ENCODE measurements at places on chromosomes 11 and 22. TPM values are rescaled to one million over a fixed set of nuclear protein-coding genes. Genes with fewer than 3 reads are reported as not detected.

HTR3A gene
- polyA plus RNA-seq, result 0.56 TPM

CDON gene
- polyA plus RNA-seq, result 4.2 TPM

FGF19 gene
- polyA plus RNA-seq, result not detected

TTC36 gene
- polyA plus RNA-seq, result 2.8 TPM

SAA4 gene
- polyA plus RNA-seq, result 0.15 TPM

SLC43A3 gene
- 9.9 TPM for polyA plus RNA-seq

MUC5AC gene
- polyA plus RNA-seq, result 24.5 TPM

MUC2 gene
- polyA plus RNA-seq, result 0.01 TPM

RNF214 gene
- polyA plus RNA-seq, result 9.4 TPM

TEX54 gene
- polyA plus RNA-seq, result not detected

DCHS1 gene
- 3.0 TPM for polyA plus RNA-seq

C22orf42 gene
- polyA plus RNA-seq, result not detected

MCHR1 gene
- 0.03 TPM for polyA plus RNA-seq

GPHA2 gene
- polyA plus RNA-seq, result 3.6 TPM

SAAL1 gene
- polyA plus RNA-seq, result 6.5 TPM

MRGPRF gene
- 26.1 TPM for polyA plus RNA-seq

CECR2 gene
- 1.4 TPM for polyA plus RNA-seq

POU2AF2 gene
- polyA plus RNA-seq, result 0.56 TPM

TCP11L1 gene
- polyA plus RNA-seq, result 8.1 TPM

OR52N4 gene
- polyA plus RNA-seq, result 0.21 TPM

Measured in adipose tissue (tissue), 3 donors.